Mesothelial cell of epicardium (in vitro differentiated cells): ENCODE measurements at places on chromosomes 1 and 21. TPM values are rescaled to one million over a fixed set of nuclear protein-coding genes. Genes with fewer than 3 reads are reported as not detected.

- peak; percentile 43 for DNase-seq
These were observed 165.7 kb downstream of the NCAM2 start for GRCh38 chr21:21163904-21164303.

- DNase-seq, result no peak
These were observed 2.2 kb upstream of the GBP6 start for GRCh38 chr1:89361681-89362080.

CDCA8 gene
- 12.8 to 14.6 TPM (median 13.5 TPM) in 3 replicates for total RNA-seq

DNA sequence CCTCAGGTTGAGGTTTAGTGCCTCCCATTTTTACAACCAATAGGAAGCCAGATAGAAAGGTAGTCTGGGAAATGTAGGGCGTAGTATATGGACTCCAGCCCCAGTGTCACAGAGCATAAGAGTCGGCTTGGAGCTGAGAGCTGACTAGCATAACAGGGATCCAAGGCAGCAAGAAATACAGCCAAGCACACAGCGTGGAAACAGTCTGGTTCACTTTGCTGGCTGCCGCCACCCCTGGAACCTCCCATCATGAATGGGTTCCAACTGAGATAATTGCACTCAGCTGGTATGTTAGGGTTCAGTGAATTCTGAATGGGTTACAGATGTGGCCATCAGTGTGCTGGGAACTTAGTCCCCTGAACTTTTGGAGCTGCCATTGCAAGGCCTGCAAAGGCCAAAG lies 76.7 kb upstream of the GPR88 start:
- no peak for DNase-seq

DNA sequence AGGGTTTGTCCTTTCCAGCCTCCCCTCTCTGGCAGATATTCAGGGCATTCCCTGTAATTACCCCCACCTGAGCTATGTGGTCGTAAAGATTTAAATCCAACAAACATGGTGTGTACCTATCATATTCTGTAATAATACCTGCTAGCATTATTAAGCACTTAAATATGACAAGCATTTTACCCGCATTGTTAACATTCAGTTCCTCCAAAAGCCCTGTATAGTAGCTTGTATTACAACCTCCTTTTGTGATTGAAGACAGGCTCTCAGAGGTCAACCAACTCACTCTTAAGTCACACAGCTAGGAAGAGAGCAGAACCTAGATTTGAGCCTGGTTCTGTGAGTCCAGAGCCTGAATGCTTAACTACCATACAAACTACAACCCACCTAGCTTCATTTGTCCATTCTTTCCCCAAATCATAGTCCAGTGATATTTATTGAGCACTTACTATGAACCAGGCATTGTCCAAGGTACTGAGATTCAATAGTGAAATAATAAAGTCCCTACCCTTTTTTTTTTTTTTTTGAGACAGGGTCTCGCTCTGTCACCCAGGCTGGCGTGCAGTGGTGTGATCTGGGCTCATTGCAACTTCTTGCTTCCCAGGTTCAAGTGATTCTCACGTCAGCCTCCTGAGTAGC lies 13.8 kb upstream of the KDM4A start:
- DNase-seq, result no peak

GRCh38 chr1:85283475-85284199 lies 7.2 kb upstream of the BCL10 start:
- no peak for DNase-seq

TMPRSS2 gene
- 1.3 to 2.6 TPM (median 1.9 TPM) in 3 replicates for total RNA-seq

PDZK1IP1 gene
- total RNA-seq, result not detected in 3 replicates

KIAA0040 gene
- 3.4 to 3.8 TPM (median 3.7 TPM) in 3 replicates for total RNA-seq

GRCh38 chr1:192702212-192702902 lies 66.4 kb downstream of the RGS13 start:
- DNase-seq, result no peak

DNA sequence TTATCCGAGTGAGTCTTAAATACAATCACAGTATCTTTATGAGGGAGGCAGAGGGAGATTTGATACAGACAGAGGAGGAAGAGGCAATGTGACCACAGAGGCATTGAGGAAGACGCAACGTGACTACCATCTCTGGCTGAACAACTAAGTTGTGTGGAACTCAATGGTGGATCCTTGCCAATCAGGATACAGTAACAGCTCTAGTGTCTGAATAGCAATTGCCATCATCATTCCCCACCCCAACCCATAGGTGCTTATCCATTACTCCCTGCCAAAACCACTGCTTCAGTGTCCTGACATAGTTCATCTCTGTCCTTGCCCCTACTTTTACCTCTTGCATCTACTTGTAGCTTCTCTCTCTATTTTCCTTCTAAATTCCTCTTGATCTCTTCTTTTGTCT lies 20.5 kb upstream of the RHBDL2 start:
- DNase-seq, result no peak

GRCh38 chr1:151516031-151516511 lies 4.9 kb downstream of the CGN start:
- no peak for DNase-seq

- DNase-seq, result no peak
These were observed 1.4 kb downstream of the RWDD2B start for GRCh38 chr21:29017639-29018237.

- DNase-seq, result no peak
These were observed 81.8 kb downstream of the PBX1 start for GRCh38 chr1:164640686-164641352.

VHLL gene
- total RNA-seq, result 0.42 TPM in 1 of 3 replicates, not detected in the others

ARMH1 gene
- 14.9 to 19.1 TPM (median 17.9 TPM) in 3 replicates for total RNA-seq

GRCh38 chr1:225979421-225979820 lies 19.7 kb downstream of the SDE2 start:
- DNase-seq, result no peak

PRRC2C gene
- 212 to 225 TPM (median 216 TPM) in 3 replicates for total RNA-seq

- DNase-seq, result no peak
These were observed 27.3 kb downstream of the TMEM200B start for GRCh38 chr1:29096231-29096886.

GRCh38 chr1:3074800-3075199 lies 5.8 kb downstream of the PRDM16 start:
- DNase-seq, result no peak

LCK gene
- total RNA-seq, result 1.4 to 1.8 TPM (median 1.5 TPM) in 3 replicates

DNA sequence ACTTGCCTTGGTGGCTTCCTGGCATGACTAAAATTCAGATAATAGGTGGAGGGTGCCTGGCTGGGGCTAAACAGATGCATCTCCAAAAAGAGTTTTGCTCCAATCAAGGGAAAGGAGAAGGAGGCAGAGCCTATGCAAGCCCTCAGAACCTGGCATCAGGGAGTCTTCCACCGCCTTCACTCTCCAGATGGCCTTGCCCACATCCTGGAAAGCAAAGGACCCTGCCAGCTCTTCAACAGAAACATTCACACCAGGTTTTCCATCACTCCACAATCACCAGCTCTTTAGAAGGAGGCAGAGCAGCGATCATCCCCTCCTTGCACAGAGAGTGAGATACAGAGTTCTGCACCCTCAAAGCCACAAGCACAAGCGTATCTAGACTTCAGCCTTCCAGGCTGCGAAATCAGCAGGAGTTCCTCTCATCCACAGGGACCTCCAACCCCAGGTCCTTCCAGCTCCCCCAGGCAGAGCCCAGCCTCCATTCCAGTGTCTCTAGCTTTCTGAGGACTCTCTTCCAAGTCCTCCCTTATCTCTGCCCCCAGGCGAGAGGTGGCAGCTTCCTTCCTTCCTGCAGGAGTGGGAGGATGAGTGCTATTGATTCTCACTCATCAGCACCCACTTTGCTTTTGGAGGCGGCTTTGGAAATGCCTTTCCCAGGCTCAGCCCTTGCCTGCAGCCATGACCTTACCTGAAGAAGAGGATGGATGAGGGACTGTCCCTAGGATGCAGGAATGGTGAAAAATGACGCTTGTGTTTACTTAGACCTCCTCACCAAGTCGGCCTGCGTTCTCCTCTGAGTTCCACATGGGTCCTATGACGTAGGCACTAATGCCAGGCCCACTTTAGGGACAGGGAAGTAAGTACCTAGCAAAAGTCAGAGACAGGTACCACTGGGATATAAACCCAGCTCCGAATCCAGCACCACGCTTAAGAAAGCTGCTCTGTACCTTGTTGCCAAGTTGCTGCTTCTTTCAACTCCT lies 75.4 kb downstream of the RIPK4 start:
- no peak for DNase-seq

S100A9 gene
- 2.0 to 4.2 TPM (median 3.5 TPM) in 3 replicates for total RNA-seq

DNA sequence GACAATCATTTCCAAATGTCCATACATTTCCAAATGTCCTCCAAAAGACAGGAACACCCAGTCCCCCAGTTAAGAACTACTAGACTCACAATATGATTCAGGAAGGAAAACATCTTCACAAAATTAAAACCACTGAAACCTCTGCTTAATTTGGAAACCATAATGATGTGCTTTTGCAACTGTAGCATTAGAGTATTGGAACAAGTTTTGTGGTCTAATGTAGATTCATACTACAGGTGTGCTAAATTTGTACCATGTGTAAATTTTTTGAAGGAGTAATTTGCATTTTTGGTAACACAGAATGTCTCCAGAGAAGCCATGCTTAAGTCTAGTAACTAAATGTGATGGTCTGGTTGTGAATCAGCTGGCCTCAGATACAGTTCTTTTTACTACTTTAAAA lies 129.6 kb downstream of the DPYD start:
- no peak for DNase-seq

GRCh38 chr21:26632691-26633090 lies 59.6 kb upstream of the CYYR1 start:
- no peak for DNase-seq

GRCh38 chr1:116510361-116510760 lies 60.5 kb downstream of the CD58 start:
- no peak for DNase-seq

DNA sequence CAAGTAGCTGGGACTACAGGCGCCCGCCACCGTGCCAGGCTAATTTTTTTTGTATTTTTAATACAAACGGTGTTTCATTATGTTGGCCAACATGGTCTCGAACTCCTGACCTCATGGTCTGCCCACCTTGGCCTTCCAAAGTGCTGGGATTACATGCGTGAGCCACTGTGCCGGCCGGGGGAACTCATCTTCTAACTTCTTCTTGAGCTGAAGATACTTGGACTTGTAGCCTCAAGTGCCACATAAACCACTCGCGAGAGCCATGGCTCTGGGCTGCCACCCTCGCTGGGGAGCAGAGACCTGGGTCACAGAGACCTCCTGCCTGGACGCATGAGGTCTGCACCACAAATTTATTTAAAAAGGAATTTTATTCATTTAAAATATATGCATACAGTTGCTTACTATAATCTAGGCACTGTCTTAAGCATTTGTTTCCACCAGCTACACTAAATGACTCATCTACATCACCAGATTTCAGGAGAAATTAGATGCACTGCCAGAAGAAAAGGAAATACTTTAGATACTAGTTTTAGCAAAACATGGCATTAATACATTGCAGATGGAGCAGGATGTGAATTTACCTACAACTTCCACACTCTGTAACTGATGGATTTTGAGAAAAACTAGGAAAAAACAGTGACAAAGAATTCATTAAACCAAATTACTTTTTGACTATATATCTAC lies 29.9 kb upstream of the PUM1 start:
- DNase-seq, result no peak

GRCh38 chr1:214316593-214316992 lies 35.6 kb downstream of the SMYD2 start:
- no peak for DNase-seq

DNA sequence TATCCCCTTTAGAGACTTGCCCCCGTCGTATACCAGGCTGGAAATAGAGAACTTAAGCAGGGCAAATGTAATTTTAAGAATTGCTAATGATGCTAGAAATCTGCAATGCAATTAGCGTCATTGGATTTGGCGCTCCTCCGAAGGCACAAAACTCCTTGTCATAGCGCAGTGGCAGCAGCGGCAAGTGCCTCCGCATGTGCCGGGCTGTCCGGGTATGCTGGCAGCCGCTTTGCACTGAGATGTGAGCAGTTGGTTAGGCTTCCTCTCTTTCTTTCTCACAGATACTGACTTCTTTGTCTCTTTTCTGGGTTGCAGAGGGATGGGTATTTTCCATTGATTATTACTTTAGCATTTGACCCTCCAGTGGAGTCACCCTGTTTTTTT lies 193.4 kb upstream of the LMO4 start:
- DNase-seq, result no peak

GRCh38 chr1:58994664-58995063 lies 210.8 kb upstream of the JUN start:
- no peak for DNase-seq

- no peak for DNase-seq
These were observed 28.3 kb downstream of the TLCD4 start for GRCh38 chr1:95145493-95145892.

DCDC2B gene
- 0.11 TPM in 1 of 3 replicates, not detected in the others for total RNA-seq

GRCh38 chr1:25952841-25953401 lies 44.9 kb downstream of the PAFAH2 start:
- no peak for DNase-seq

GRCh38 chr1:93844262-93845045 lies 34.6 kb downstream of the DNTTIP2 start:
- no peak for DNase-seq

GRCh38 chr1:100731758-100732157 lies 12.2 kb downstream of the VCAM1 start:
- DNase-seq, result no peak

DNA sequence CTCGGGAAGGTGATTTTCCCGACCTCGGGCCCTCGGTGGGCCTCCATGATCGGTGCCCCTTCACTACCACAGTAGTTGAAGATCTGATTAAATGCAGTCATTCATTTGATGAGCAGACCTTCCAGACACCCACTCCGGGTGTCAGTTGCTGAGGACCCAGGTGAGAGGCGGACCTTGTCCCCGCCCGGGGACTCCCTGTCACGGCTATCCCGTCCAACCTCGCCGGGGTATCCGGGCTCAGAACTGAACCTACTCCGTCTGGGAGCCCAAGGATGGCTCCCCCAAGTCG lies 22.6 kb downstream of the RNU1-3 start:
- no peak for DNase-seq

DNA sequence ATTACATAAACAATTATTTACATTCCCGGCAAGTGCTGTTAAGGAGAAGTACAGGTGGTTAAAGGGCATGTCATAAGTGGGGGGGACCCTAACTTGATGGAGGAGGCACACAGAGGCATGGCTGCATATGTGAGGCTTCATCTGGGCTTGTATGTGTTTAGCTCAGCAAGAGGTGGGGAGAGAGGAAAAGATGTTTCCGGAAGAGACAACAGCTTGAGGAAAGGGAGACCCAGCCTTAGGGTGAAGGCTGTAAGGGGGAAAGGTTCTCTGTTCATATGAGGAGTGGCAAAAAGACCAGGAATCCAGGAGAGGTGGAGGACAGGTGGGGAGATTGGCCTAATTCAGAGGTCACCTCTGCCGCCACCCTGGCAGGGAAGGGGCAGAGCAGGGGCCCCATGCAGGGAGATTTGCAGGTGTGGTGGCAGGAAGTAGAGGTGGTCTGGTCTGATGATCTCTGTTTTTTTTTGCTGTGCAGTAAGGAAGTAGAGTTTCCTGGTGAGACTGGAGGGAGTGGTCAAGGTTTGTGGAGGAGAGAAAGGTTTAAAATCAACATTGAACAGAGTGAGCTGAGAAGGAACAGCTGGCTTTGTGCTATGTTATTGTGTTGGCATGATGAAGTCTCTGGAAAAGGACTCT lies 9.0 kb downstream of the TRAF5 start:
- no peak for DNase-seq

GRCh38 chr1:152864443-152864842 lies 4.6 kb downstream of the LCE7A start:
- no peak for DNase-seq

IL24 gene
- not detected in 3 replicates for total RNA-seq

GRCh38 chr1:47663286-47663685 lies 225.4 kb downstream of the FOXD2 start:
- peak; percentile 10 for DNase-seq

GRCh38 chr1:219985169-219985568 lies 56.8 kb upstream of the SLC30A10 start:
- DNase-seq, result no peak

DNALI1 gene
- 12.5 to 15.7 TPM (median 14.9 TPM) in 3 replicates for total RNA-seq

GRCh38 chr1:243483071-243483771 lies 227.4 kb downstream of the SDCCAG8 start:
- DNase-seq, result no peak

TSPAN2 gene
- total RNA-seq, result 12.1 to 14.2 TPM (median 12.2 TPM) in 3 replicates

- DNase-seq, result no peak
These were observed 1.9 kb upstream of the AK5 start for GRCh38 chr1:77279929-77280328.

POU3F1 gene
- 0.16 to 0.45 TPM (median 0.29 TPM) in 3 replicates for total RNA-seq
